ENCODE measurements at places on chromosomes 2 and 18. TPM values are rescaled to one million over a fixed set of nuclear protein-coding genes. Genes with fewer than 3 reads are reported as not detected.

- no peak for DNase-seq
Observed at GRCh38 chr2:71777946-71778345, 324.6 kb downstream of the DYSF start.

GRCh38 chr2:21175895-21176646, 52.3 kb downstream of the TDRD15 start:
- DNase-seq = no peak

DNA sequence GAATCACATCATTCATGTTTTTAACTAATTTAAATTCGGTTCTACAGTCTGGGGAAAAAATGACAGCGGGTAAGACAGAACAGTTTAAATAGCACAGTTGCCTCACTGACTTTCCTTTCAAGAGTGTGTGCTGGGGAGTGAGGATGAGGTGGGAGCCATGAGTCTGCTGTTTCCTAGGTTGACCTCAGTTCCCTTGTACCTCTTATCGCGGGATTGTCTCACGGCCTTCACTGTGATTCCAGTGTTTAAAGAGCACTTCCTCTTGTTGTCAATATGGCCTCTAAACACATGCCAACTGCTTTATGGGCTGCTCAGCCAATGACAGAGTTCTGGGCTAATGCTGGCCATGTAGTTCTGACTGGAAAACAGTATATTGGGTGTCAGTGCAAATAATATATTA, 41.6 kb upstream of the ALMS1 start:
- DNase-seq = no peak

GRCh38 chr2:38653380-38653714, 12.6 kb upstream of the GALM start:
- no peak for DNase-seq

- DNase-seq = no peak
Observed at GRCh38 chr2:205858275-205858674, 176.0 kb downstream of the NRP2 start.

DNA sequence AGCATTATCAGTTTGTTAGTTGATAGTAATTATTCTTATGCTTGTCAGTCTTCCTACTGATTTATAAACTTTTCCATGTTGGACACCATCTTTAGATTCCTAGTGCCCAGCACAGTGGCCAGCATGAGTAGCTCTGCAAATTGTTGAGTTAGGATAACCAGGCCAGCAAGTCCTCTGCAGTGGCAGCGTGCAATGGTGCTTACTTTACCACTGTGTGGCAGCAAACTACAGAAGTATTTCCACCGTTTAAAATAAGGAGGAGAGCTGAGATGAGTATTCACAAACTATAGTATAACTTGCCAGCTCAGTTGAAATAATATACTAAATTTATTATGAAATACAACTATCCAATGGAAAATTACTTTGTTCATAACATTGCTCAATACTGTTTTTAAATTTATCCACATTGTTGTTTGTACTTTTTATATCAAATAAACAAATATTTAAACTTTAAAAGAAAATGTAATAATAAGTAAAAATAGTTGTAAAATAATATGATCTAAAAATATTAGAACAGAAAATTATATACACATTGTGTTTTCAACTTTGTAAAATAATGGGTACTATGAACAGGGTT, 9.3 kb upstream of the THADA start:
- DNase-seq = no peak

- no peak for DNase-seq
Observed at GRCh38 chr2:60234274-60234986, 319.0 kb downstream of the BCL11A start.

DNA sequence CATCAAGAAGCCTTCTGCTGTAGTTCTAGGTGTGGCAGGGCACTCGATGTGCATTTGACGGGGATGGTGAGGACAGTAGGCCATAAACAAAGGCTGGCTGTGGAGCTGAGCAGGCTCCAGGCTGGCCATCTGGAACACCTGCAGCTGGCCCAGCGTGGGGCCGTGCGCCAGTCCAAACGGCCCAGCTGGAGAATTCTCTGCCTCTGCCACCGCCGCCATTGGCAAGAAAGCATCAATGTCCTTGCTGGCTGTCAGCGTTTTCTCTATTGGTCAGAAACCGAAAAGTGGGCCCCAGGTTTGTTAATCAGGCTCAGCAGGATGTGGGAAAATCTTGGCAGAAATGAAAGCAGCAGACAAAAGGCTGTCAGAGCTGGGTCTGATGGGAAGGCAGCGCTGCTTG, 24.0 kb upstream of the CTIF start:
- DNase-seq = no peak

DNA sequence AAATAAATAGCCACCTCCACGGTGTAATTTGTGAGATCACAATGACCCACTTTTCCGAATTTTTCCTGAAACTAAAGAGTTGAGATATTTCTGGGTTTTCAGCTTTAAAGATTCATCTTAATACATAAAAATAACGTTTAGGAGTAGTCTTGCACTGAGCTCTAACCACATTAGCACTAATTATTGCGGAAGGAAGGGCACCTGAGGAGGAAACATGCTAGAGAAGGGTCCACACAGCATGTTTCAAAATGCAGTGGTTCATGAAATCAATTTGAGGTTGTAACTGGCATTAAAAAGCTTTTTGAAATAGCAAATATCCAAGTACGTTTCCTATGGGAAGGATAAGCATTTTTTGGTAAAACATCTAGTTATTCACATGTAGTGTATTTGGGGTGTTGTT, 8.4 kb downstream of the INPP4A start:
- DNase-seq = no peak

DNA sequence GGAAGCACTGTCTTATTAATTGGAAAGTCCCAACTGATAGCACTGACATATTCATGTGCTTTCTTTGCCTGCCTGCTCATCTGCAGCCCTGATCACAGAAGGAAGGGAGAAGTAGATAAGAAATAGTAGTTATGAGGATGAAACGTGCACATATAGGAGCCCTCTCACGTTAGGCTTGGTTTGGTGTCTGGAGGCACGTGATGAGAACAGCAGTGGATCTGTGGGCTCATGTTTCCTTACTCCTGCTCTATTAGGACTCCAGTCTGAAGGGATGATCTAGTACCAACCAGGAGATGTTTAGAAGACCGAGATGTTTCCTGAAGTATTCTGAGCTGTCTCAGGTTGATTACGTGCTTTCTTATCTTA, 84.9 kb downstream of the MAP4K4 start:
- no peak for DNase-seq

GRCh38 chr18:75214332-75214690, 3.7 kb downstream of the TSHZ1 start:
- no peak for DNase-seq

DNA sequence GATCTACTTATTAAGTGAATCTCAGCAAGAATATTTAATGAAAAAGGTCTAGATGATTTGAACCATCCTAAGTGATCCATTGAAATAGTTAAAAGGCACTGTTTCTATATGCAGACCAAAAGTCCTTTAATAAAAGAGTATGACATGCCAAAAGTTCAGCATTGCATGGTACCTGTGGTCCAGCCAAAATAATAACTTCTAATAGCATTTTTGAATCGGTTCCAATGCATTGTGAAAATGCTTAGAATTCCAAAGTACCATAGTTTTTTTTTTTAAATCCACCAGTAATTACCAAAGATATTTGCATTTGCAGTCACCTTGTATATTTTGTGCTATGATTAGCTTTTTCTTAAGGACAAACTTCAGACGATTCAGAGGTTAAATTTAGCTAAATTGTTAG, 79.9 kb downstream of the NYAP2 start:
- DNase-seq = no peak

- DNase-seq = no peak
Observed at GRCh38 chr2:54979321-54980044, 70.8 kb downstream of the RTN4 start.

Gene SLC38A11
- total RNA-seq = 3.0 TPM

- no peak for DNase-seq
Observed at GRCh38 chr2:127068351-127068741, 38.6 kb downstream of the BIN1 start.

Gene DARS1
- total RNA-seq = 45.5 TPM

DNA sequence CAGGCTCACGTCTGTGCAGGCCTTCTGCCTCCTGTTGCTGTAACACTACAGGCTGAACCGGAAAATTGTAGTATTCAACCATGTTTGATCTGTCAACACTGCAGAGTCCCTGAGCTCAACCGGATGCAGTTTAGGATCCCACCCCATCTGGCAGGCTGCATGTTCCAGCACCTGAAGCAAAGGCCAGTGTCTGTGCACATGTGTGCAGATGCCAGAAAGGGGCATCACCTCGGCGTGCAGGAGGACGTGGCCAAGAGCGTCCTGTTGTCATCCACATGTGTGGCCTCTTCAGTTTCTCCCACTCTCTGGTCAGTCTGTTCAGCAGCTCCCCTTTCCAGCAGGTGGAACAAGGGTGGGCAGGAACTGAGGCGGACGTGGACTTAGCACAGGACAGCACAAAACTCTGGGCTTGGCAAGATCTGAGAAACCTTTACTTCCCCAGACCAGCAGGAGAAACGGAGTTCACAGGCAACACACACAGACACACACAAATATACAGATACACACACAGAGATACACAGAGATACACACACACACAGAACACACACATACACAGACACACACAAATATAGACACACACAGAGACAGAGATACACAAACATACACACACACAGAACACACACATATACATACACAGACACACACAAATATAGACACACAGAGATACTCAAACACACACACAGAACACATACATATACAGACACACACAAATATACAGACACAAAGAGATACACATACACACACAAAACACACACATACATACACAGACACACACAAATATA, 111.3 kb downstream of the NDUFA10 start:
- DNase-seq = no peak

GRCh38 chr2:12061286-12062052, 315.0 kb downstream of the LPIN1 start:
- no peak for DNase-seq

DNA sequence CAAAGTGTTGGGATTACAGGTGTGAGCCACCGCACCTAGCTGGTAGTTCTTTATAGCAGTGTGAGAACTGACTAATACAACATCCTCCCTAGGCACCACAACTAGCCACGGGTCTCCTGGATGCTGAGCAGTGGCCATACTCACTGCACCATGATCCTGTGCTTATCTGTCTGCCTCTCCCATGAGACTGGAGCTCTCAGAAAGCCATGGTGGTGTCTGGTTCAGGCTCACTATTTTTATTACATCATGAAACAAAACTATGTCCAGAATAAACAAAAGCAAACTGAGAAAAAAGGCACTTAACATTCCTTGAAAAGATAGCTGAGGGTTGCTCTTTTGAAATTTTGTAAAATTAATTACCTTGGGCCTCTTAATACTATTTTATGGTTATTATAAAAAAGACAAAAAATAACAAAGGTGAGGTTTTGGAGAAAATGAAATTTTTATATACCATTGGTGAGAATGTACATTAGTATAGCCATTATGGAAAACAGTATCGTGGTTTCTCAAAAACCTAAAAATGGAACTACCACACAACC, 90.7 kb upstream of the TFCP2L1 start:
- DNase-seq = no peak

Gene C2orf72
- total RNA-seq = 89.3 TPM

Gene IL1R2
- 11.1 TPM for total RNA-seq

Gene SERPINB13
- total RNA-seq = not detected

GRCh38 chr2:146997945-146998344, 846.9 kb upstream of the ACVR2A start:
- DNase-seq = no peak

Gene TGOLN2
- total RNA-seq = 123 TPM

GRCh38 chr18:9066817-9067306, 35.6 kb upstream of the NDUFV2 start:
- DNase-seq = no peak

GRCh38 chr2:226775032-226775509, 24.5 kb downstream of the IRS1 start:
- DNase-seq = no peak

GRCh38 chr18:45055811-45056210, 375.1 kb downstream of the SETBP1 start:
- no peak for DNase-seq

Gene FABP1
- total RNA-seq = 326 TPM

Gene SLC5A6
- 57.5 TPM for total RNA-seq

GRCh38 chr2:19046986-19047780, 311.2 kb downstream of the OSR1 start:
- no peak for DNase-seq

DNA sequence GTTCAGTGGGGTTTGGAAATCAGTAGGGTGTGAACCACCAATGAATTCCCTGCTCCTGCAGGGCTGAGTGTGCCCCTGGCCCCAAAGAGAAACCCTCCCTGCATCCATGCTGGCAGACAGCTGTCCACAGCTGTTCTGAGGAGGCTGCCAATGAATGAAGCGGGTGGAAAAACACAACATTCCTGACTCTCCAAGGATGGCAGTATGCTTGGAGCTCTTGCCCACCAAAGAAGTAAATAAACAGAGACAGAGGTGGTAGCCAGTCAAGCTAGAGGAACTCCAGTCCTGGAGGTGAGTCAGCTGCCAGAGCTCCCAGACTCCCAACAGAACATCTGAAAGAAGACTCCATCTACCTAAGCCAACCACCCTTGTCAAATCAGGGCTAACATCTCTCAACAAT, 6.2 kb downstream of the ZBTB7C start:
- no peak for DNase-seq

GRCh38 chr2:133579274-133579673, 11.0 kb upstream of the NCKAP5 start:
- peak; percentile 81 for DNase-seq

Gene GTF2A1L
- 0.66 TPM for total RNA-seq

GRCh38 chr18:74230922-74231714, 60.6 kb downstream of the CYB5A start:
- DNase-seq = peak; percentile 93

Gene ANKZF1
- total RNA-seq = 27.8 TPM

Gene SPR
- 55.8 TPM for total RNA-seq

DNA sequence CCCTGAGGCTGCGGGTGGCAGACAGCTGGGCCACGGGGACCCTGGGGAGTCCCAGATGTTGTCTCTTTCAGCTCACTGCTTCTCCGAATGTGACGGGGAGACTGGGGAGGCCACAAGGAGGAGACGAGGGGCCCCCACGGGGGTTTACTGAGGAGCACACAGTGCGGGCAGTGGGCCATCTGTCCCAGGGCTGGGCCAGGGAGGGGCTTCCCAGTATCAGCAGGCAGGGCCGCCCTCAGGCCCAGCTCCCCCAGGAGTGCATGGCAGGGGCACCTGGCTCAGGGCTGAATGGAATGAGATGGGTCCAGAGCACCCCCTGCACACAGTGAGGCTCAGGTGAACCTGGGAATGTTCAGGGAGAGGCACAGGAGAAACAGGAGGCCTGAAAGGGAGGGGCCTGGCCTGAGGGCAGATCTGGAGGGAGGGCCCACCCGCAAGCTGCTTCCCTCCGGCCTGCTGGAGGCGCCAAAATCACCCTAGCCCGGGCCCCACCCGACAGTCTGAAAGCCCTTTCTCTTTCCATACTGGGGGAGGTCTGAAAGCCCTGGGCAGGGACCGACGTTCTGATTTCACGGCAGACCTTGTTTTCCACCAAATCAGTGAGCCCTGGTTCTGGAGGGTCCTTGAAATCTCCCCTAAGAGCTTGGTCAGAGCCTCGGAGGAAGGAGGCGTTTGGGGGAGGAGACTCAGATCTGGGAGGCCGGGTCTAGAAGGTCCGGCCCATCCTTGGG, 35.5 kb upstream of the PTMA start:
- DNase-seq = no peak

GRCh38 chr2:26576565-26577441, 64.4 kb downstream of the CIB4 start:
- peak; percentile 34 for DNase-seq

- DNase-seq = no peak
Observed at GRCh38 chr2:134258684-134259388, 5.0 kb downstream of the MGAT5 start.

Data from right lobe of liver (tissue), 6 donors.